ENCODE measurements at places on chromosomes 2 and 18. TPM values are rescaled to one million over a fixed set of nuclear protein-coding genes. Genes with fewer than 3 reads are reported as not detected.

Gene ZSWIM2
- total RNA-seq = 0.28 TPM

Gene CGREF1
- total RNA-seq = 19.0 TPM

Gene TMEM182
- 6.7 TPM for total RNA-seq

Gene LYG1
- 2.1 TPM for total RNA-seq

Gene VIT
- 1.5 TPM for total RNA-seq

Gene XRCC5
- total RNA-seq = 239 TPM

Gene UGT1A8
- not detected for total RNA-seq

Gene STAT4
- total RNA-seq = 2.5 TPM

Gene SLC23A3
- 1.7 TPM for total RNA-seq

Gene OTOS
- 0.55 TPM for total RNA-seq

Gene ALK
- total RNA-seq = 4.2 TPM

Gene AOX1
- 9.2 TPM for total RNA-seq

Gene C2orf74
- total RNA-seq = 12.2 TPM

Gene NOSTRIN
- total RNA-seq = 20.4 TPM
